ENCODE measurements at places on chromosomes 4 and X.
A peak's percentile ranks its signal among the peaks of the same experiment; 100 is the strongest.

DNA sequence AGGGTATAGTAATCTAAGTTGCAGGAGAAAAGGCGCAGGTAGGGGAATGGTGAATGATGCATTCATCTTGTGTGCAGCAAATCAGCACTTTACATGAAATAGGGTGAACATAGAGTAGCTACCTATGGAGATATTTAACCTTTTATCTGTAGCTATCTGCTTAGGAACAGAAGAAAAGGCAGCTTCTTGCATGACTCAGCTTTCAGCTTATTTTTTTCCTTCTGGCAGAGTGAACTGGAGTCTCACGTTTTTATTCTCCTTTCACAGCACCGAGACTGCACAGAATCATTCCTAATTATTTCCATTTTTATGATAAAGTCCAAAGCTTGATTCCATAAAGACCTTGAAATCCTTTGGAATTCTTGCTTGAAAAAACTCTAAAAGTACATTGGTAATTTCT, 4.8 kb upstream of the SCOC start:
- no peak for DNase-seq

DNA sequence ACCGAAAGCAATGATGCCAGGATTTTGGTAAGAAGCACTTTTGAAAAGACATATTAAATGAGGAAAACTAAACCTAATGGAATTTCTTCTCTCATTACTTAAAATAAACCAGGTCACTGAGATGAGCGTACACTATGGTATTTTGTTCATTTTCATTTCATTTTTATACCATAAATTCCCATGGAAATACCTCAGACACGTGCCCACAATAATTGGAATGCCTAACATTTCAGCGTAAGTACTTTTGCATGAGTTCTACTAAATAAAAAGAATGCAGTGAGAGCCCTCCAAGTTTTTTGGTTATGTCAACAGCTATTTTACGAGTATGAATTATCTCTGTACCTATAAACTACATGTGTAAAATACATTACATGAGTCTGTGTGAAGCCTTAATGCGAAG, 3.2 kb downstream of the CAMK2D start:
- peak; percentile 93 for DNase-seq

DNA sequence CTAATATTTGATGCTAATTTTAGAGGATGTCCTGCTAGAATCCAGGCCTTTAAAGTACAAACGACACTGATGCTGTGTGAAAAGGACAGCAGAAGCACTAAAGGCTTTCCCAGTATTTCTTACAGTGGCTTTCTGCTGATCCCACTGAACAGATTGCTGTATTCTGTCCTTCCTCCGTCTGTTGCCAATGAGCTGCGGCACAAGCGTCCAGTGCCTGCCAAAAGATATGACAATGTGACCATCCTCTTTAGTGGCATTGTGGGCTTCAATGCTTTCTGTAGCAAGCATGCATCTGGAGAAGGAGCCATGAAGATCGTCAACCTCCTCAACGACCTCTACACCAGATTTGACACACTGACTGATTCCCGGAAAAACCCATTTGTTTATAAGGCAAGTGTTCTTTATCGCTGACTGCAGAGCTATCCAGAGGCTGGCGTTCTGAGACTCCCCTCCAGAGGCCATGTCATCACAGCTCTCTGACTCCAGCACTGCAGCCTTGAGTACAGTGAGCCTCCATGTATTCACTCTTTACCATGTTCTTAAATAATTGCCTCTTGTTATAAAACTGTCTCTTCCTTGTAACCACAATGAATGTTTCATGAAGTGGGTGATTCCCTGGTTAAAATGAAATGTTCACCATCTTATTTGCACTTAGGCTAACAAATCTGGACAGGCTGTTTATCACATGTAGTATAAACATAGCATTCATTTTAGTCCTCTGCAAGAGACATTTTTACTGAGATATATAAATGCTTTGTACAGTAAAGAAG, 43.6 kb downstream of the GUCY1B1 start:
- peak; percentile 51 for DNase-seq

DNA sequence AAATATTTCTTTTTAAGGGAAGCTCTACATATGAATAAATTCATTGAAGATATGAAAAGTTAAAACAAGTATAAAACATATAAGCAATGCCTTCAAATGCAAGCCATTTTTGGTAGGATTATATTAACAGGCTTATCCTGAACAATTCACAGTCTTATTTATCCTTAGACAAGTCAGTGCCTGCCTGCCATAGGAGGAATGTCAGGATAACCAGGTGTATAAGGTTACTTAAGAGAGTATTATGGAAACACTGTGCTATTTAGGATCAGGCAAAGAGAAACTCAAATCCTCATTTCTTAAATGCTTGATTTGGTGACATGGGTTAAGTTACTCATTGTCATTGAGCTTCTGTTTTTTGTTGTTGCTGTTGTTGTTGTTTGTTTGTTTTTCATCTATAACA, 2029.9 kb upstream of the AGA start:
- DNase-seq, result no peak

GRCh38 chr4:36325926-36326325, 44.5 kb downstream of the DTHD1 start:
- DNase-seq, result no peak

GRCh38 chr4:149910177-149910576, 94.5 kb upstream of the IQCM start:
- peak; percentile 24 for DNase-seq

DNA sequence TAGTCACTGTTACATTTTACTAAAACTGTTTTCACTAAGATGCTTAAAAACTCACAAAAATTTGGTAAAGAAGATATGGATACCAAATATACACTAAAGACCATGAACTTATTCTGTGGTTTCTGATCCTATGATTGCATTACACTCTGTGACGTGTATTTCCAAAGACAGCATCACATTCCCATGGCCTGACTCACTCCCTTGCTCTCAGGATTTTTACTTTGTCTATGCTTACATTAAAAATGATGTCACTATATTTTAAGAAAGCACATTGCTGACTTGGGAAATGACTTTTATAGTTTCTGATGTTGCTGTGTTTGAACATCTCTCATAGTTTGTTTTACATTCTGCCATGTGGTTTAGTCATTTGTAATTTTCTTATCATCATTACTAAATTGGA, 327.9 kb upstream of the MAGEB18 start:
- peak; percentile 28 for DNase-seq

DNA sequence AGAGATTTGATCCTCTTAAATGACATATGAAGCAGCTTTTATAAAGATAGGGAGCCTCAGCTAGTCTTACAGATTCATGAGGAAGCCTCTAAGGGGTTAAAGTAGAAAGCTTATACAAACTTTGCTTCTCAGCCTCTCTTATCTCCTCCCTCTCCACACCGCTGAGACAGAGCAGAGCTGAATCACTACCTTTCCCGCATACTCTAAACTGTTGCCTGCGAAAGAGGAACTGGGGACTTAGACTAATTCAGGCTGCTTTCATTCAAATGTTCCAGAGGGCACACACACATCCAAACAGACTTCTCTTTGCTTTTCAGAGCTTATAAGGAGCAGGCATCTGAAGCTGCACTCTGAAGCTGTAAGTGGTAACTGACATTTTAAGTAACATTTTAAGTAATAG, at the start of gene SERTM2:
SERTM2 (plus strand) TSS at position 169 of the 400 bp plus-strand sequence. CDS start 7,213 bp downstream, outside the sequence.
- DNase-seq, result peak; percentile 0

DNA sequence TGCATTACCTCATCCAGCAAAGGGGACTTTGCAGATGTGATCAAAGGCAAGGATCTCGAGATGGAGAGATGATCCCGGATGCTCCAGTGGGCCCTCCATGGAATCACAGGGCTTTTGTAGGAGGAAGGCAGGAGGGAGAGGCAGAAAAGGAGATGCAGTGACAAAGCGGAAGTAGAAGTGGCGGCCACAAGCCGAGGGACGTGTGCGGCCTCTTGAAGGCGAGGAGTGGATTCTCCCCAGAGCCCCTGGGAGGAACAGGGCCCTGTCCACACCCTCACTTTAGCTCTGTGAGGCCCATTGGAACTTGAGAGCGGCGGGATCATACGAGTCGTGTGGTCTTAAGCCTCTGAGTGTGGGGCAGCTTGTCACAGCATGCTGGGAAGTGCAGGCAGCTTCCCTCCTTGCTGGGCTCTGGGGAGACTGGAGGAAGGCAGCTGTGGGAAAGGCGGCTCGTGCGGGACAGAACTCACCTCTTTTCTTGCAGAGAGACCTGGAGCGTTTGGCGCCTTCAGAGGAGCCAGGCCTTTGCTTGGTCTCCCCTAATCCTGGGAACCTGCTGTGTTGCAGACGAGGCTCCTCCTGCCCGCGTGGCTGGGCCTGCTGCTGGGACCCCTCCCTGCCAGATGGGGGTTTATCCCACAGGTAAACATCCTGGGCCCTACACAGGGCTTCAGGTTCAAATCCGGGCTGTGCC, 10.2 kb downstream of the SH3TC1 start:
- no peak for DNase-seq

- peak; percentile 57 for DNase-seq
These were observed 58.2 kb upstream of the ZNF157 start for GRCh38 chrX:47311932-47312774.

GRCh38 chr4:10535912-10536311, 78.7 kb upstream of the ZNF518B start:
- no peak for DNase-seq

DNA sequence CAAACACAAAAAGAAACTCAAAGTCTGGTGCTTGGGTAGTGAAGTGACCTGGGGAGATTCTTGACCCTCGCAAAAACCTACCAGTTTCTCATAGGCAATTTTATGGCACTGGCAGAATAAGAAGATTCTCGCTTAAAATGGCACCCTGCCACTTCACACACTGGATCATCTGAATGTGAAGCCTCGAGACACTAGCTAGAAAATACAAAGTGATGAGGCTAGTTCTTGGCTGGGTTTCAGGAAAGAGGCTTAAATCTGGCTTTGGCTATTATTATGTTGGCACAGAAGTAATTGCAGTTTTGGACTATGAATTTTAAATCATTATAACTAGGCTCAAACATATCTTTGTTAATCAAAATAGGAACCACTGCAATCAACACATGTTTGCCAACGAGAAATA, 634.7 kb upstream of the BOD1L1 start:
- no peak for DNase-seq

DNA sequence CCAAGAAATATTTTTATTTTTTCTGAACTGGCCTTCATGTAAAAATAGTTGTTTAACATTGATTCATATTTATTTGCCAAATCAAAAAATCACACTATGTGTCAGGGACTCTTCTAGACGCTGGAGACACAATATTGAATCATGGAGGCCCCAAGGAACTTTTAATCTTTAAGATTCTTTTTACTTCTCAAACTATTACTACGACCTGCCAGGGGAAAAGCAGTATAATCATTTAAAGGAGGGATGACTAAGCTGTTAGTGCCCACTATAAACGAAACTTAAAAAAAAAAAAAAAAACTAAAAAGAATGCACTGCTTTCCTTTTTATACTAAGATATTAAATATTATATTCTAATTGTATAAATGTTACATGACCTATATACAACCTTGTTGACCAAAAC, 84.7 kb downstream of the PPA2 start:
- peak; percentile 13 for DNase-seq

DNA sequence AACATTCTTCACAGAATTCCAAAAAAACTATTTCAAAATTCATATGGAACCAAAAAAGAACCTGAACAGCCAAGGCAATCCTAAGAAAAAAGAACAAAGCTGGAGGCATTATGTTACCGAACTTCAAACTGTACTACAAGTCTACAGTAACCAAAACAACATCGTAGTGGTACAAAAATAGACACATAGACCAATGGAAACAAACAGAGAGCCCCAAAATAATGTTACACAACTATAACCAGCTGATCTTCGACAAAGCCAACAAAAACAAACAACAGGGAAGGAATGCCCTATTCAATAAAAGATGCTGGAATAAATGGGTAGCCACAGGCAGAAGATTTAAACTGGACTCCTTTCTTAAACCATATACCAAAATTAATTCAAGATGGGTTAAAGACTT, 1189.6 kb downstream of the PCDH18 start:
- DNase-seq, result no peak

- peak; percentile 90 for DNase-seq
These were observed at the start of gene CASK for GRCh38 chrX:41923211-41923977. Gene CASK, minus strand, starts transcription at chrX:41923554. Its CDS starts 566 bp downstream, at chrX:41922988.

DNA sequence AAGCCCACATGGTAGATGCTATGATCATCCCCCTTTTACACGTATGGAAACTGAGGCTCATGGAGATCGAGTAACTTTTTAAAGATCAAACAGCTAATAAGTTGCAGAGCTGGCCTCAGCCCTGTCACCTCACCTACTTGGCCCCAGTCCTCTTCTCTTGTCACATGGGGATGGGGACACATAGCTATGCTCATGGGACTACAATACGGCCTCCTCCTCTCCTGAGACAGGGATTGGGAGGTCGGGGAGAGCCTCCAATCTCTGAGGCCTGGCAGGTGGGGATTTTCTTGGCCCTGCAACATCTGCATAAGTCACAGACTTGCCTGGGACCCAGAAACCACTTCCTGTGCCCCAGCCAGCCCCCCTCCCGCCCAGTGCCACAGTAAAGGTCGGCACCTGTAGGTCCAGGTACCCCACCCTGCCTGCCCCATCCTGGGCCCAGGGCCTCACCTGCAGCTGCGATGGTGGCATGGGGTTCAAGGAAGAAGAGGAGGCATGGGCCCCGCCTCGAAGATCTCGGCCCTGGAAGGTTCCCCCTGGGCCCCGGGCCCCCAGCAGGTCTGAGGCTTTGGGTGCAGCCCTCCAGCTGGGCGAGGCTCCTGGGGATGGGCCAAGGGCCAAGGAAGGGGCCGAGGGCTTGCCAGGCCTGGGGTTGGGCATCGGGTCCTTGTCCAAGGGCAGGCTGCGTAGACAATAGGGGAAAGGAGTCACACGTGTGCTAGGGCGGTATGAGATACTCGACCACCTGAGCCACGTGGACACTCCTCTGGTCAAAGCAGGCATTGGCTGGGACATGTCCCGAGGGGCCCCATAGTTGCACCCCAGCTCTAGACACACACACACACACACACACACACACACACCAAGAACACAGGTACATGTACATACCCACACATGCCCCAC, 6.4 kb downstream of the FOXP3 start:
- no peak for DNase-seq

DNA sequence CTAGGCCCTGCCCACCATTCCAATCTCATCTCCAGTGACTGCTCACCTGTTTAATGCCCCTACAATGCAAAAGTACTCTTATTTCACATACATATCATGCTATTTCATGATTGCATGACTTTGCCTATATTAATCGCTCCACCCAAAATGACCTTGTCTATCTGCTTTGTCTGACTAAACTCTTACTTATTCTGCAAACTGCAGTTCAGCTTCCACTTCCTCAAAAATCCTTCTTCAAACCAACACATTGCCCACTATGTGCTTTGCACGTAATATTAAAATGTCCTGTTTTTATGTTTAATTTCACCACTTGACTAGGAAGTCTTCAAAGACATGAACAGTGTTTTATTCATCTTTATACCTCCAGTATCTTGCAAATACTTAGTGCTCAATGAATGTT, 229.6 kb downstream of the OPHN1 start:
- DNase-seq, result no peak

DNA sequence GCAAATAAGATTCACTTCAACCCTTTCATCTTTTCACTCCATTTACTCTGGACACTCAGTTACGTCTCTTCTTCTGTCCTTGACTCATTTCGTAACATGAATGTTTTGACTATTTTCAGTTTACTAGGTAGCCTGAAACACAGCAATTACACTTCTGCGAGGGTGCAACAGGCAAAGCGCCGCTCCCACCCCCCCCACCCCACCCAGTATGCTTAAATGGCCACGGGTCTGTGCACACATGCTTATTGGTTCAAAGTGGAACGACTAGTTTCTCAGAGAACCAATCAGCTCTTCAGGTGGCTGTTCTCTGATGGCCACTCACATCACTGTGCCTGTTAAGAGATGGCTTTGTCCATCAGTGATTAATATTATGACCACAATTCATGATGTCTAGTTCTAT, 3.5 kb downstream of the BEND4 start:
- no peak for DNase-seq

GRCh38 chr4:6926681-6927478, 17.3 kb downstream of the TBC1D14 start:
- DNase-seq, result peak; percentile 15

GRCh38 chrX:140510306-140510676, 5.4 kb upstream of the SOX3 start:
- DNase-seq, result no peak
